ENCODE measurements at places on chromosomes 4 and X.

DNA sequence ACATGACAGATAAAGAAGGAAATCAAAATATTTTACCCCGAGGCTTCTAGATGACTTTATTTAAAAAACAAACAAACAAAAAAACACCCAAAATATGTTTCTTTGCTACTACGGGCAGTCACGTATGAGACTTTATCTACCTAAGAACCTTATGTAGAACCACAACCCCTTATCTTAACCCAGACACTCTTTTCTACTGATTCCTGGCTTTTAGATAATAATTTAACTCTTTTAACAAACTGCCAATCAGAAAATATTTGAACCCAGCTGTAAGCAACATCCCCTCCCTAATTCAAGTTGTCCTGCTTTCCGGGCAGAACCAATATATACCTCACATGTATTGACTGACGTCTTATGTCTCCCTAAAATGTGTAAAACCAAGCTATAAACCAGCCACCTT lies 15.4 kb downstream of the ELOVL6 start:
- DNase-seq: no peak

DNA sequence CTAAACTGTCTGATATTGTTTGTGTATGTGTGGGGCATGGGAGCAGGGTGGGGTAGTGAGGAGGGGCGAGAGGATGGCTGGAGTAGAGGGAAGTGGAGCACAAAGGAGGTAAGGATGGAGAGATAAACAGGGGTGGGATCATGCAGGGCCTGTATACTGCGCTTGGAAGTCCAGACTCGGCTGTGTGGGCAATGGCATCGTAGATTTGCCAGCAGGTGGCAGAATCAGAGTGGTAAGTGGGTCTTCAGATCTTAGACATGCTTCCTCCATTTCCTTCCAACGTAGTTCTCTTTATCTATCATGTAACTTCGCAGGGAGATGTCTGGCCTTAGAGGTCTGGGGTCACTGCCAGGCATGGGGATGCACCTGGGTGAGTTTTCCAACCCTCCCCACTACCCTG lies 155.5 kb downstream of the PDGFRA start:
- peak; percentile 36 for DNase-seq

DNA sequence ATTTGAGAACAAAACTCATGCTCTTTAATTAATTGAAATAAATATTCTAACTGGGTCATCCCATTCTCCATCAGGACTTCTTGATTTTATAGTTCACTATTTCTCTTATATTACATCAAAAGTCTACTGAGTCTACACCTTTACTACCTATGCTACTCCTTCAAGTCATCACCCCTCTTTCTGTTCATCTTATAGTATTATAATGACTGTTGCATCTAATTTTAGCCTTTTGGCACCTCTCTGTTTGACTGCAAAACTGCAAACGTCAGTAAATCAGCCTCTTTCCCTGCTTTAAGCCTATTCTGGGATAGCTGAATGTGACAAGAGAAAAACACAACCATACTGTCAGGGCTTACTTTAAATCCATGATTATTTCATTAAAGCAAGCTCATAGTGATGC lies 639.1 kb downstream of the GABRG1 start:
- DNase-seq: no peak

GRCh38 chr4:153019906-153020305 lies 83.8 kb downstream of the FHDC1 start:
- DNase-seq: no peak

GRCh38 chrX:19906293-19906692 lies 18.9 kb upstream of the SH3KBP1 start:
- no peak for DNase-seq

DNA sequence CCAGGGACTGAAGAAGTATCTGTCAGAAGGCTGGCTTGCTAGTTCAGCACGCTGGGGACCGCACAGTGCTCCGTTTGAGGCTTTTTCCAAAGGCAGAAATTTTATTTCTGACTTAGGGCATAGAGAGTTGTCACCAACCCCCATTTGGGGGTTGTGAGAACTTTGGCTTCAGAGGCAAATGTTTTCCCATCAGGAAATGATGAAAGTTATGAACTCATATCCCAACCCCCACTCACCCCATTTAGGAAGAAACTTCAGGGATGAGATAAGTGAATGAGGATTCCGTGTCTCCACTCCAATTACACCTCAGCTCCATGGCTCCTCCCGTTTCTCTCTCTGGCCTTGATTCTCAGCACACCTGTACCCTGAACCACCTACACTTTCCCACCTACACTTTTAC lies 4.3 kb upstream of the WDR13 start:
- no peak for DNase-seq

DNA sequence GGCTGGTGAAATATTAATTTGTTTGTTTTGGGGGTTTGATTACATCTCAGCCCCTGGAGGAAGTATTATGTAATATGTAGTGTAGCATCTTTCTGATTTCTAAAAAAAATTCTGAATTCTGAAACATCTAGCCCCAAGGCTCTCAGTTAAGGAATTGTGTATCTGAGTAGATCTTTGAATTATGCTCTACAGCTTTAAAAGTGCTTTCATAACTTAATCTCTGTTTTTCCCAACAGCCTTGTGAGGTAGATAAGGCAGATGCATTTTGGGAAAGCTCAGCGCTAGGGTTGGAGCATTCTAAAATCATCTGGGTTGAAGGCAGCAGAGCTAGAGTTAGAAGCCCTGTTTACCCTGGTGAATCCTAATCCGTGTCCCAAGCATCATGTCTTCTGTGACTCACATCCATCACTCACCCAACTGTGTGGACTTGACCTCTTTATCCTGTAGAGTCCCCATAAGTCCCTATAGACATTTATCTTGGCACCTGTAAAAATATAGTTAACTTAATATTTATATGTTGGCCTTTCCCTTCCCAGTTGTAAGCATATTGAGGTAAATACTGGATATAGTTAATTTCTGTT lies 49.8 kb downstream of the FNIP2 start:
- DNase-seq: no peak

DNA sequence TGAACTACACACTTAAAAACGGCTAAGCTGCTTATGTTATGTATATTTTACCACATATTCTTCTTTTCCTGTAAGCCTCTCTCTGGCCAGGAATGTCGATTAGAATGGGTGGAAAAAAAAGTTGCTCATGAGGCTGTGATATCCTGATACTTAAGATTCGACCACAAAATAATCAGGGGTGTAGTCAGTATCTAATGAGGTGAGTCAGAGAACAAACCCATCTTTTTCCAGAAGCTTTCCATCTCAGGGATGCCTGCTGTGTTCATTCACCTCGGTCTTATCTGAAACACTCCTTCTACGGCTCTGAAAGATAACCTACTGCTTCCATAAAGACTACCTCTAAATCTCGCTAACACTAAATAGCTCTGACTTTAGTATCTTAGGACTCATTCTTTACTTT lies 142.7 kb upstream of the MAP3K15 start:
- no peak for DNase-seq

- peak; percentile 27 for DNase-seq
These were observed 731 bp upstream of the GPC3 start for GRCh38 chrX:133985967-133986683.

- DNase-seq: no peak
These were observed 126.9 kb upstream of the TEX13A start for GRCh38 chrX:105347373-105347772.
